ENCODE measurements at places on chromosomes 13 and 19. TPM values are rescaled to one million over a fixed set of nuclear protein-coding genes. Genes with fewer than 3 reads are reported as not detected.

ADPRHL1 gene
- 0.21 TPM for total RNA-seq

GRCh38 chr19:38663957-38664502, 16.6 kb downstream of the ACTN4 start:
- no peak for DNase-seq
- no peaks in the 10 kb centered on the region for H3K27me3 ChIP-seq
- peaks cover 2% of the 10 kb centered on the region for H3K36me3 ChIP-seq
- peak overlapping the region; percentile 39 for H3K27ac ChIP-seq

DNA sequence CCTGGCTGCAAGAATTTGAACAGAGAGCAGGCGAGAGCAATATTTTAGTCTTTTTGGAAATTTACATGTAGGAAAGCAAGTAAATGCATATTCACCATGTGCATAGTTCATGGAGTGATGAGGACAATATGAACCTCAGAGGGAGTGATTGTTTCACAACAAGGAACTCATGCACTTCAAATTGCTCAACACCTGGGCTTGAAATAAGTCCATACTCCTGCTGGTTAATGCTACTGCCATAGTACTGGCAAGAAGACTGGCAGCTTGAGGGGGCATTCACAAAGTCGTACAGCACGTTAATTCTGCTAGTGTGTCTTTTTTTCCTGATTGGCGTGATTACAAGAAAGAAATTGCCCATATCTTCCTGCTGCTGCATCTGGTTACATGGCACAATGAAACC, 267.6 kb downstream of the PCDH17 start:
- H3K4me1 ChIP-seq, result no peaks in the 10 kb centered on the region
- DNase-seq, result no peak
- H3K4me3 ChIP-seq, result no peak overlapping the region
- H3K36me3 ChIP-seq, result no peaks in the 10 kb centered on the region
- H3K27ac ChIP-seq, result no peak overlapping the region

DNA sequence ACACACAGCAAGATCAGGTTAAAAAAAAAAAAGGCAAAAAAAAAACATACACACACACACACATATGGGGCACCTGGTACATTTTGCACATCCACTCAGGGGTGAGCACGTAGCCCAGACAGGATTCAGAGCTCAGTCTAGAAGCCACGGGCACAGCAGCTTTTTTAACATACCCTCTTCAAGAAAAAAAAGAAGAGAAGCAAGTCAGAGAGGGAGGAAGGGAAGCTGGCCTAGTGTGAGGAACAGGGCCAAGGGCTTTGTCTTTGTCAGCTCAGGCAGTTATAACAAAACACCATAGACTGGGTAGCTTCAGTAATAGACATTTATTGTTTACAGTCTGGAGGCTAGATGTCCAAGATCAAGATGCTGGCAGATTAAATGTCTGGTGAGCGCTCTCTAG, 2.3 kb upstream of the TPM4 start:
- no peak for DNase-seq
- H3K4me3 ChIP-seq, result peak overlapping the region; percentile 55
- H3K4me1 ChIP-seq, result peaks cover 45% of the 10 kb centered on the region
- peak overlapping the region; percentile 89 for H3K27ac ChIP-seq
- no peaks in the 10 kb centered on the region for H3K36me3 ChIP-seq
- no peaks in the 10 kb centered on the region for H3K27me3 ChIP-seq

DNA sequence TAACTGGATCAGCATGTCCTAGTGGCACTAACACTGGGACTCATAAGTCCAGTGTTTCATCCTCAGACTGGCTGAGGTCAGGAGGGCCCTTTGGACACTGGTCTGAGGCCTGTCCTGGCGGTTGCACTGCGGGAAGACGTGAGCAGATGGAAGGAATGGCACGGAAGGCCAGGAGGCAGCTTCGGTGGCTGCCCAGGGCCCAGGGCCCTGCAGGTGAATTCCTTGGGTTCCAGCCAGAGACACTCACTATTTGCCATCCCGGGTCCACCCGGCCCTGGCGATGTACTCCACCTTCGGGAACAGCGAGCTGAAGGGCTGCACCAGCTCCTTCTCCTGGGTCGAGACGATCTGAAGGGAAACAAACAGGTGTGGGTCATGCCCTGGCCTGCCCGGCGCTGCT, 26.3 kb downstream of the DPP9 start:
- no peaks in the 10 kb centered on the region for H3K27me3 ChIP-seq
- DNase-seq, result no peak
- no peak overlapping the region for H3K4me3 ChIP-seq
- H3K4me1 ChIP-seq, result peaks cover 2% of the 10 kb centered on the region
- peak overlapping the region; percentile 24 for H3K27ac ChIP-seq

Measured in T-helper 17 cell (primary cell).